ENCODE measurements at places on chromosomes 7 and 10.

- DNase-seq, result no peak
These were observed 396 bp downstream of the GRM8 start for GRCh38 chr7:127252377-127252713.

GRCh38 chr10:91347529-91347928 lies 62.6 kb upstream of the HECTD2 start:
- no peak for DNase-seq

DNA sequence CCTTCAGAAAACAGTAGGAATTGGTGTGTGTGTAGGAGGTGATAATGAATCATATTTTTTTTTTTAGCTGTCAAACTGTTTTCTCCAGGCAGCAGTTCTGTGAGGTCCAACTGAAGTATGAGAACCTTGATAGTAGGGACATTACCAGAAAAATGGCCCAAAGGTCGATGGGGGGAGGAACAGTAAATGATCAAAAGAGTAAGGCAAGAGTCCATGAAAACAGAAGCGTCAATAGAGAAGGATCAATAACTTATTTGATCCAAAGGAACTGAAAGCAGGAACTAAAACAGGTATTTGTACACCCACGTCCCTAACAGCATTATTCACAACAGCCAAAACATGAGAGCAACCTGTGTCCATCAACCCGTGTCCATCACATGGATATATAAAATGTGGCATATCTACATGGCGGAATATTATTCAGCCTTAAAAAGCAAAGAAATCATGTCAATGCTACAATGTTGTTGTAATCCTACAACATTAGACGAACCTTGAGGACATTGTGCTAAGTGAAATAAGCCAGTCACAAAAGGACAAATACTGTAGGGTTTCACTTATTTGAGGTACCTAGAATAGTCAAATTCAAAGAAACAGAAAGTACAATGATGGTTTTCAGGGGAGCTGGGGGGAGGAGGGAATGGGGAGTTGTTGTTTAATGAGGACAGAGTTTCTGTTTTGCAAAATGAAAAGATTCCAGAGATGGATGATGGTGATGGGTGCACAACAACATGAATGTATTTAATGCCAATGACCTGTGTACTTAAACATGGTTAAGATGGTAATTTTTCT lies 214.0 kb upstream of the KLF14 start:
- DNase-seq, result no peak

DNA sequence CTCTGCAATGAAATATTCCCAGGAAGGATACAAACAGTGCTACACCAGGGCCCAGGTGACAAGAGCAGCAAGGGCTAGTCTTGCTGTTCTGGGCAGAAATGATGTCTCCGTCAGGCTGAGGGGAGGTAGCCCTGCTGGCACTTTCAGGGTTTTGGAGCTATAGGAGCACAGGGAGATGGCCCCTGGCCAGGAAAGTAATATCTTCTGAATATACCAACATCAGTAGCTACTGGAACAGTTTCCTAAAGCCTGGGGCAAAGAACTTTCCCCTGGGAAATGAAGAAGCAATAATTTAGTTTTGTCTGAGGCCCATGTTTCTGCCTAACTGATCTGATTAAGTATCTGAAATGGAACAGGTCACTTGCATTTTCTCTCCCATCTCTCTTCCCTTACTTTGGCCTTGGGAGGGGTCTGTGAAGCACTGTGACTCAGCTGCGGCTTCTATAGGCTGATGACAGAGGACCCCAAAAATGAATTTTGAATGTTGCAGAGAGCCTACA lies 489.1 kb upstream of the PODXL start:
- DNase-seq, result no peak

GRCh38 chr10:82277591-82277990 lies 402.6 kb downstream of the NRG3 start:
- DNase-seq, result no peak

GRCh38 chr7:155947051-155947450 lies 134.8 kb upstream of the SHH start:
- DNase-seq, result no peak

GRCh38 chr10:84138478-84139125 lies 707 bp upstream of the GHITM start:
- no peak for DNase-seq

GRCh38 chr7:142883145-142883544 lies 2.4 kb downstream of the TRPV6 start:
- DNase-seq, result no peak

DNA sequence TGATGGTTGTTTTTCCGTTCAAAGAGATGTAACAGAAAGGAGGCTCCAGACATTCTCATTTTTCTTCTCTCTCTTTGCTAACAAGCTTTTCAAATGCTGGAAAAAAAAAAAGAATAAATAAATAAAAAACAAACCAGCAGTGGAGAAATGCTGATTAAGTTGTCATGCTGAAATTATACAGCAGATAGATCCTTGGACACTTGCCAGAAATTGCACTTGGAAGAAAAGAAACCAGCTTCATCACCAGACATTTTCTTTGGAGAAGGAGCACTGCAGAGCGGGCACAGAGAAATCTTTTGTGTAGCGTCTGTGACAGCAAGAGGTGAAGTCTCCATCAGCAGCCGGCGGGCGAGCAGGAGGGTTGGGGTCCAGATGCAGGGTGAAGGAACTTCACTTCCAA lies 55.8 kb downstream of the CLRN3 start:
- no peak for DNase-seq

DNA sequence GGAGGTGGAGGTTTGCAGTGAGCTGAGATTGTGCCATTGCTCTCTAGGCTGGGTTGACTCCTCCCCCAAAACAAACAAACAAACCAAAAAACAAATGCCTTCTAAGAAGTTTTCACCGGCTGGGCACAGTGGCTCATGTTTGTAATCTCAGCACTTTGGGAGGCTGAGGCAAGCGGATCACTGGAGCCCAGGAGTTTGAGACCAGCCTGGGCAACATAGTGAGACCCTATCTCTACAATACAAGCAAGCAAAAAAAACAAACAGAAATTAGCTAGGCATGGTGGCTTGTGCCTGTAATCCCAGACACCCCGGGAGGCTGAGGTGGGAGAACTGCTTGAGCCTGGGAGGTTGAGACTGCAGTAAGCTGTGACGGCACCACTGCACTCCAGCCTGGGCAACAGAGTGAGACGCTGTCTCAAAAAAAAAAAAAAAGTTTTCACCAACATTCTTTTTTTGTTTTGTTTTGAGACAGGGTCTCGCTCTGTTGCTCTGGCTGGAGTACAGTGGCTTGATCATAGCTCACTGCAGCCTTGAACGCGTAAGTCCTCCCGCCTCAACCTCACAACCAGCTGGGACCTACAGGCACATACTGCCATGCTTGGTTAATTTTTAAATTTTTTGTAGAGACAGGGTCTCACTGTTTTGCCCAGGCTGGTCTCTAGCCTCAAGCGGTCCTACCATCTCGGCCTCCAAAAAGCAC lies 1.3 kb upstream of the ZAN start:
- DNase-seq, result no peak

DNA sequence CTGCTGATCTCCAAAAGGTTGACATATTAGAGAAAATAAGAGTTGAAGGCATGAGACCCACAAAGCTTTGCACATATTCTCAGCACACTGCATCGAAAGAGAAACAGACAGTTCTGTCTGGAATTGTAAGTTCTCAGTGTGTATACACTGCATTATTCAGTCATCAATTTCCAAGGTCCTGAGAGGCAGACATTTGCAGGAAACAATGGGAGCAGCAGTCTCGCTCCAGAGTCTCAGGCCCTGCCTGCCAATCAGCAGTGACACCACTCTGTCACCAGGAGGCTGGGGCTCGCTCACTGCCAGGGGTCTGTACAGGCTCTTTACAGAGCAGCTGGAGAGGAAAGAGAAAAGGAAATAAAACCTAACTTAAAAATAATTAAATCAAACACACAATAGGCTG lies 36.3 kb downstream of the JAZF1 start:
- no peak for DNase-seq

DNA sequence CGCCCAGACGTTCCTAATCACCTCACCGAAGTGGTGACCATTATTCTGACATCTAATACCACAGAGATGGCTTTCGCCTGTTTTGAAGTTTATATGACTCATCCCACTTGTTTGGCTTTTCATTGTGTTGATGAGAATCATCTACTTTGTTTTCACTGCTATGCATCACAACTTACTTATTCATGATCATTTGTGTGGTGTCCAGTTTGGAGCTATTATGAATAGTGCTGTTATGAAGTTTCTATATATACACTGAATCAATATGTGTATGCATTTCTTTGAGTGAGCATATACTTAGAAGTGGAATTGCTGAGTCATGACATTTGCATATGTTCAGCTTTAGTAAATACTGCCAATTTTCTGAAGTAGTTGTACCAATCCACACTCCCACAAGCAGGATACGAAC lies 38.6 kb upstream of the TNKS2 start:
- DNase-seq, result no peak

DNA sequence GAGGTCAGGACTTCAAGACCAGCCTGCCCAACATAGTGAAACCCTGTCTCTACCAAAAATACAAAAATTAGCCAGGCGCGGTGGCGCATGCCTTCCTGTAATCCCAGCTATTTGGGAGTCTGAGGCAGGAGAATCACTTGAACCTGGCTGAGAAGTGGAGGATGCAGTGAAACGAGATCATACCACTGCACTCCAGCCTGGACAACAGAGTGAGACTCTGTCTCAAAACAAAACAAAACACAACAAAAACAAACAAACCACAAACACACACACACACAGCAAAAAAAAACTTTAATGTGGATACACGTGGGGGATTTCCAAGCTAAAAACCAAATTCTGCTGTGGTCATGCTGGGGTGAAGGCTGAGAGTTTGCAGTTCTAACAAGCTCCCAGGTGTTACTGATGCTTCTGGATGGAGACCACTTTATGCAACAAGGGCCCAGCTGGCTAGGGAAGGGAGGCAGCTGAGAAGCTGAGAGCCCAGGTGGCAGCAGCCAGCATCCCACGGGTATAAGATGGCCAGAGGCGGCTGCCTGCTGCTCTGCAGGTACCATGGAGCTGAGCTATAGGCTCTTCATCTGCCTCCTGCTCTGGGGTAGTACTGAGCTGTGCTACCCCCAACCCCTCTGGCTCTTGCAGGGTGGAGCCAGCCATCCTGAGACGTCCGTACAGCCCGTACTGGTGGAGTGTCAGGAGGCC lies at the start of gene ZP3:
Gene ZP3, plus strand, starts transcription at position 538 of the 699 bp plus-strand sequence. Its CDS starts 15 bp downstream, at position 553.
- no peak for DNase-seq

GRCh38 chr10:108465871-108466641 lies 1301.5 kb upstream of the SORCS1 start:
- DNase-seq, result no peak

- no peak for DNase-seq
These were observed 155.3 kb downstream of the SND1 start for GRCh38 chr7:127807340-127807739.

GRCh38 chr7:87119581-87119980 lies 32.7 kb upstream of the DMTF1 start:
- DNase-seq, result no peak

- DNase-seq, result no peak
These were observed 147.3 kb upstream of the PRPS1L1 start for GRCh38 chr7:18174996-18175395.

GRCh38 chr7:96397936-96398598 lies 76.2 kb upstream of the SLC25A13 start:
- DNase-seq, result no peak

GRCh38 chr7:1054438-1054837 lies 10.1 kb downstream of the GPR146 start:
- no peak for DNase-seq

DNA sequence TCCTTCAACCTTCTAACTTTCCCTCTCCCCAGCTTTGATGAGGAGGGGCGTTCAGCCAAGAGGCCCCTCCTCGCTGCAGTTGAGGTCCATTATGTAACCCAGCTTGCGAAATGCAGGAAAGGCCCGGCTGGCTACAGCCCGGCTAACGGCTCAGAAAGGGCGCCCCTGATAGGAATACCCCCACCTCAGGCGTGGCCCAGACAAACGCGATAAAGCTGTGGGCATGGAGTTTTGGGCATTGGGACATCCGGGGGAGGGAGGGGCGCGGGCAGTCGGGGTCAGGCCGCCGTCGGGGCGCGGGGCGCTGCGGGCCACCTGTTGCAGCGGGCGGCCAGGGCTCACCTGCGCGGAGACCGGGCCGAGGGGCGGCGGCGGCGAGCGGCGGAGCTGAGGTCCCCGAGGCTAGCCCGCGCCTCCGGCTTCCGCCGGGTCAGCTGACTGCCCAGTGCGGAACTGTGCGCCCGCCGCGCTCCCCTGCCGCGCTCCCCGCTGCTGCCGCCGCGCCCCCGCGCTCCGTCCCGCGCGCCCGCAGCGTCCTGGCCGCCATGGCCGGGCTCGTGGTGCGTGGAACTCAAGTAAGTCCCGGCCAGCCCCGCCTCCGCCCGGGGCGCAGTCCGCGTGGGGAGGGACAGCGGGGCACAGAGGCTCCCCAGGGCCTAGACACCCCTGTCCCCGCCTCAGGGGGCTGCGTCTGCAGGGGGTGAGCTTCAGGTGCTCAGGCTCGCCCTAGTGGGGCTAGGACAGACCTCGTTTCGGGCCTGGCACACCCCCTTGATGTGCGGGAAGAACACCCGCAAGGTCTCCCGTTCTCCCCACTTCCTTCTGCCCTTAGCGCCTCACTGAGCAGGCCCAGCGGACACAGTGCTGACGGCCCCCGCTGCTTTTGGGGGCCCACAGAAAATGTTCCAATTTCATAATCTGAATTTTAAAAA lies at the start of gene LRMDA:
Gene LRMDA, plus strand, starts transcription at position 445 of the 932 bp plus-strand sequence.
- no peak for DNase-seq

GRCh38 chr10:593901-594457 lies 95.5 kb downstream of the DIP2C start:
- DNase-seq, result no peak

DNA sequence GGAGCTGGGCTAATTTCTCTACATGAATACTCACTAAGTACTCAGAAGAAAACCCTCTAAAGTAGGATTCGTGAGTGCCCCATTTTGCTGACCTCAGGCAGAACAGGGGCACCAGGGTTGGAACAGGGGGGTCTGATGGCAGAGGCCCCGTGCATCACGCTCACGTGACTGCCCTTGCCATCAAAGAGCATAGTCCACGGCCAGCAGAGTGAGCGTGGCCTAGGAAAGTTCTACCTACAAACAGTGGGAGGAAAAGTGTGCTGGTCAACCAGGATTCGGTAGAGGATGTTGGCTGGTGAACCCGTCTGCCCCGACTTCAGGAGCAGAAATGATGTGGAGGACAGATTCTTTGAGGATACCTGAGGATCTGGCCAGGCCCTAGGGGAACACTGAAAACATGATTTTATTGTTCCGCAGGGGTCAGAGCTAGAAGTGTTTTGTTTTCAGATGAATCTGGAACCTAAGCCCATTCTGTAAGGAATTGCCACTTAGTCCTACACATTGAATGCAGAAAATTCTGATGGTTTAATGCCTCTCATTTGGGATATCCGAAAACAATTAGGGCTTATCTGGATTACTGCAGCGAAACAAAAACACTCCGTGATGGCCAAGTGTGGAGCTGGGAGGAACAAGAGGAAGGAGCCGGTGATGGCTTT lies 138.8 kb upstream of the SHH start:
- no peak for DNase-seq
